ENCODE measurements at places on chromosomes 11 and 22. TPM values are rescaled to one million over a fixed set of nuclear protein-coding genes. Genes with fewer than 3 reads are reported as not detected.

FXYD6 gene
- 8.1 TPM for total RNA-seq

DNA sequence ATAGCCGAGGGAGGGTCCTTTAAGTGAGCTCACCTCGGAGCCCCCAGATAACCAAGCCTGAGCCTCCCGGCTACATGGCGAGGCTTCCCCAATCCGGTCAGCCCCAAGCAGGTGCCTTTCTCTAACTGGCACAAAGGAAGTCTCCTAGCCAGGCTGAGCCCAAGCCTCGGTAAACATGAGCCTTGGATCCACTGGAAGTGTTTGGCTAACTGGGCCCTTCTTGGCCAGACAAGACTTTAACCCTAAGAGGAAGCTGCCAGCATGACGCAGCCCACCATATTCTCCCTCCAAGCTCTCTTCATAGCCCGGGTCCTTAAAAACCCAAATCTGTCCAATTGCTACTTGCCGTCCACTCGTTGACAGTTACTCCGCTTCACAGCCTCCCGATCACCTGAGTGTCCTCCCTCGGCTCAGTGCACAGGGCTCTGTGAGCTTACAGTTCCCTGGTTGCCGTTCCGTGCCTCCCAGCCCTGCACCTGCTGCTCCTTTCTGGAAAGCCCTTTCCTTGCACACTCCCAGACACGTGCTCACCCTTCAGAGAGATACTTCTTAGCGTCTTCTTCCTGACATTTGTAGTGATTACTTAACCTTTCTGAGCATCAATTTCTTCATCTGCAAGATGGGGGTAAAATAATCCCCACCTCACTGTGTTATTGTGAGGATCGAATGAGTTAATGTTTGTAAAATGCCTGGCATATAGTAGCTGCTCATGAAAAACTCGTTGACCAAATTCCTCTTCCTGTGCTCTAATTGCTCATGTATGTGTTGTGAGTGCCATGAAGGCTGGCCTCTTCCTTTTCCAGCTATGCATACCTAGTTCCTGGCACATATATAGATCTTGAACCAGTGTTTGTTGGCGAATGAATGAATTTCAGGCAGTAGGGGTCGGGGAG, 25.6 kb downstream of the TXN2 start:
- no peak for DNase-seq

DNA sequence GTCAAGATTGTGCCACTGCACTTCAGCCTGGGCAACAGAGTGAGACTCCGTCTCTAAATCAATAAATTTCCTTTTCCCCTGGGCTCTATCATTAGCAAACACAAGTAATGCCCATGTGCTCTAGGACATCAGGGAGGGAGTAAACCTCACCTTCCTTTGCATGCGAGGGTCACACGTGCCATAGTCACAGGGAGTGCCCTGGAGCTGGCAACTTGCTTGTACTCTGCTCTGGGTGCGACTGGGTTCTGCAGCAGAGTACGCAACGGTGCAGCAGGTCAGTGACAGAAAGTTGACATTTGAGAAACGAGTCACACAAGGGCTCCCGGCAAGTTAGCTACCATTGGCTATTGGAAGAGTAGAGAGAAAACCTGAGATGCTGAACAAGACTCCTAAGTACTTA, 32.6 kb upstream of the CHKA start:
- DNase-seq: no peak

DNA sequence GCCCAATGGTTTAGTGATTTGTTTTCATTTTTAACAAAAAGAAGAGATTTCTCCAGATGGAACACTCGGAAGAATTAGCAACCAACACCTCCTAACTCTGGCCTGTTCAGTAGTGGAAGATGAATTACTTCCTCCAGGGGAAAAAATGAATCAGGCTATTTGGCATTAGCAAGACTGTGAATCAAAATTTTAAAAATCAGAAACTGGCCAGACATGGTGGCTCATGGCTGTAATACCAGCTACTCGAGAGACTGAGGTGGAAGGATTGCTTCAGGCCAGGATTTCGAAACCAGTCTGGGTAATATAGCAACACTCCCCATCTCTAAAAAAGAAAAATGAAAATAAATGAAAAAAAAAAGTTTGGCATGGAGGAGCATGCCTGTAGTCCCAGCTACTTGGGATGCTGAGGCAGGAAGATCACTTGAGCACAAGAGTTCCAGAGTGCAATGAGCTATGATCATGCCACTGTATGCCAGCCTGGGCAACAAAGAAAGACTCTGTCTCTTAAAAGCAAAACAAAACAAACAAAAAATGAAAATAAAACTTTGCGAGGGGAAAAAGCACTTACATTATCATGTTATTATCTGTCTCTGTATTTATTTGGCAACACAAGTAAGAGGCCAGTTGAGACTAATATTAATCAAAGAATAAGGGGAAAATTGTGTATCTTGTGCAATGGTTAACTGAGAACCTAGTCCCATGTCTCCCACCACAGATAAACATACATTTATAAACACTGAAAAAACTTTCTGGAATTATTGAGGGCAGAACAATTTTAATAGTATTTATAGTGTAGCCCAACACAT, 796.3 kb upstream of the ANO3 start:
- peak; percentile 0 for DNase-seq

GRCh38 chr11:113552271-113552670, 77.1 kb upstream of the DRD2 start:
- no peak for DNase-seq

- peak; percentile 94 for DNase-seq
Measured at GRCh38 chr11:11584530-11584810, 37.3 kb downstream of the GALNT18 start.

C1QTNF5 gene
- 6.3 TPM for total RNA-seq

JAML gene
- not detected for total RNA-seq

- no peak for DNase-seq
Measured at GRCh38 chr11:59255281-59255680, 42.6 kb upstream of the MPEG1 start.

DNA sequence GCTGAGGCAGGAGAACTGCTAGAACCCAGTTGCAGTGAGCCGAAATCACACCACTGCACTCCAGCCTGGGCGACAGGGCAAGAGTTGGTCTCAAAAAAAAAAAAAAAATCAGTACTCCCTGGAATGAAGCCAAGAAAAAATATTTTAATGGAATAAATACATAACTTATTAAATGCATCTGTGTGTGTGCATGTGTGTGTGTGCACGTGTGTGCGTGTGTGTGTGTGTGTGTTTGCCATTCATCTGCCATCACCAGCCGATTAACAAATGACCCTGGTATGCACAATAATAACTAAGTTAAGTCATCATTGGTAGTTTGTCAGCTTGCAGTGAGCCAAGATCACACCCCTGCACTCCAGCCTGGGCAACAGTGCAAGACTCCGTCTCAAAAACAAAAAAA, 35.0 kb upstream of the SCGB1A1 start:
- DNase-seq: no peak

- DNase-seq: peak; percentile 44
Measured at GRCh38 chr11:107706531-107706930, 5.3 kb downstream of the SLN start.

SLC22A25 gene
- total RNA-seq: not detected

DNA sequence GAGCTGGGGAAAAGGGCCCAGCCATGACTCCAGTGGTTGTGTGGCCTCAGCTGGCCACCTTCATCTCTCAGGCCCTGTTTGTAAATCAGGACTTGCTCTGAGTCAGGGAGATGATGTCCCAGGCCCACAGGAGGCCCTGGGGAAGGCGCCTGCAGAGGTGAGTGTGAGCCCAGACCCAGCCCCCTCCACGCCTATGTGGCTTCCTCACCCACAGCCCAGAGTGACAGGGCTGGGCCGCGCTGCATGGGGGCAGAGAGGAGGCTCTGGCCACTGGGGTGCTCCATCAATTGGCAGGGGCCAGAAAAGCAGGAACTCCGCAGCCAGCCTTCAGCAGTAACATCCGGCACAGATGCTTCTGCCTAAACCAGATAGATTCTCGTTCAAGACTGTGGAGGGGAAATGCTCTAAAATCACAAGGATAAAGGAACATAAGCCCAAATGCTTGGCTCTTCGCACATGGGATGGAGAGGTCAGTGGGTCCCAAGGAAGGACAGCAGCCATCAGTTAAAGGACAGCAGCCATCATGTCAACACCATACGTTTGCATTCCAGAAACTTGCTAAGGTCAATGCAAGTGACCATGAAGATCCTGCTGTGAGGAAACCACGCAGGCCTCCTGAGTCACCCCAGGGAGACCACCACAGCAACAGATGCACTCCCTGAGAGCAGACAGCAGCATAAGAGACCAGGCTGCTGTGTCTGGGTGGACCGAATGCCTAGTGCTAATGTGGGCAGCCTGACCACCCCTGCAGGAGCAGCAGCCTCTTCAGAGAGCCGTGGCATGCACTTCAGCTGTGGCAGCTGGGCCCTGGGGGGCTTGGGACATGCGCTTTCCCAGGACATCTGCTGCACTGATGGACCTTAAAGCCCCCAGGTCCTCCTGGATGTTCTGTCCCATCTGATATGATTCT, 28.3 kb downstream of the OSBPL5 start:
- no peak for DNase-seq

DNA sequence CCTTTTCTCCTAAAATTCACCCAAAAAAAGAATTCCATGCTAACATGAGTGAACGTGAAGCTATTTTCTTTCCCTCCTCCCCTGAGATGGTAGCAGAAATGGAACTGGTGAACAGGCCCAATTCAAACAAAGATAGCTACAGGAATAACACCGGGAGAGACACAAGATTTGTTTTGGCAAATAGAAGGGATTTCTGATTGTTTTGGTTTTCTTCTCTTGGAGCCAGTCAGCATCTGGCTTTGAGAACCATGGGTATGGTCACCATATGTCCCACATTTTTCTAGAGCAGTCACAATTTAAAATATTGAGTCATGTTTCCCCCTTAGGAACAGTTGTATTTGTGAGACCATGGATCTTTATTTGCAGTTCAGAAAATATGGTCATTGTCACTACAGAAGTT, 214.1 kb downstream of the FAM76B start:
- peak; percentile 20 for DNase-seq

KLHDC7B gene
- 1.9 TPM for total RNA-seq
